PC-9 (cell line): ENCODE measurements at places on chromosomes 5 and 9.

DNA sequence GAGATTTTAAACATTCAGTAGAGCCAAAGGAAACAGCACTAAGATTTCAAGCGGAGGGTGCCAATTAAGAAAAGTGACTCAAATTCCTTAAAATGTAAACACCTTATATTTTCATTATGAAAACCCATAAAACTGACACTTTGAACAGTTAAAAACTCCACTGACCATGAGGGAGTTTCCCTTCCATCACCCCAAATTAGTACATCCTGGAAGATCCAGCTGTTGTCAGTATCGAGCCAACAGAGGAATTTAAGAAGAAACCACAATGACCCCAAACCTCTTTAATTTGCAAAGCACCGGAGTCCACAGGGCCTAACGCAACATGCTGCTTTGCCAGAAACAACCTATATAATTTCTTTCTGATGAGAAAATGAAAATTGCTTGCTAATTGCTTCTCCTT is 41.3 kb downstream of the ROR2 start:
- no peak for DNase-seq

DNA sequence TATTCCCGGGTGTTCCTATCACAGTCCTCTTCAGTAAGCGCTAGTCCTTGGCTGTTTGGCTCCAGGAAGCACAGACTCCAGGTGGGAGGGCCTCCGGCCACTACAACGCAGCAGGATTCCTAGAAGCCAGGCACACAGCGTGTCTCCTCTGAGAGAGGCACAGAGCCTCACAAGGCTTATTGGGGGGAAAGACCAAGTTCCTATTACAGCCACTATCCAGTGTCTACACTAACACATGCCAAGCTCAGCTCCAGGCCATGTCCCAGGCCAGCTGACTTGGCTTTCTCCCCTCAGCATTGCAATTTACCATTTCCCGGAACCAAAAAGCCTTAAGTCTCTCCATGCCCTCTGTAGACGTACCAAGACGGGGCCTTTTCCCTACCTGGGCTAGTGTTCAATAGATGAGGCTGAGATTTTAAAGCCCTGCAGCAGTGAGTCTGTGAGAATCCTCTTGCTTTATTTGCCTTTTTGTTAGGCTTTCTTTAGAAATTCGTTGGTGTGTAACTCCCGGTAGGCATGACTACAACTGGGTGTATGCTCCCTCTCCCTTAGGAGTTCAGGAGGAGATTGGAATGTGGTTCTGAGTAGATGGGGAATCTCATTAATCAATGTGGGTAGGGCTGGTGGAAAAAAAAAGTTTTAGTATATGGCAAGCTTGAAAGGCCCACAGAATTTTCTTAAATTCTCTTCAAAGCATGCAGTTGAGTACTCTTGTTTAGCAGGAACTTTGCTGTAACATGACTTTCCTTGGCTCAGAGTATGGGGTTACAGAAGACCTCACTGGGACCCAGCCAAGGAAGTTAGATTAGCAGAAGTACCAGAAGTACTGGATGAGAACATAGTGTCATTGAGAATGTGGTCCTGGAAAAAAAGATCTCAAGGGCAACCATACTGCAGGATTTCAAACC is 84.3 kb upstream of the SLC1A3 start:
- no peak for DNase-seq

- DNase-seq = no peak
Measured at GRCh38 chr5:122053181-122054109, 24.6 kb downstream of the LOX start.

DNA sequence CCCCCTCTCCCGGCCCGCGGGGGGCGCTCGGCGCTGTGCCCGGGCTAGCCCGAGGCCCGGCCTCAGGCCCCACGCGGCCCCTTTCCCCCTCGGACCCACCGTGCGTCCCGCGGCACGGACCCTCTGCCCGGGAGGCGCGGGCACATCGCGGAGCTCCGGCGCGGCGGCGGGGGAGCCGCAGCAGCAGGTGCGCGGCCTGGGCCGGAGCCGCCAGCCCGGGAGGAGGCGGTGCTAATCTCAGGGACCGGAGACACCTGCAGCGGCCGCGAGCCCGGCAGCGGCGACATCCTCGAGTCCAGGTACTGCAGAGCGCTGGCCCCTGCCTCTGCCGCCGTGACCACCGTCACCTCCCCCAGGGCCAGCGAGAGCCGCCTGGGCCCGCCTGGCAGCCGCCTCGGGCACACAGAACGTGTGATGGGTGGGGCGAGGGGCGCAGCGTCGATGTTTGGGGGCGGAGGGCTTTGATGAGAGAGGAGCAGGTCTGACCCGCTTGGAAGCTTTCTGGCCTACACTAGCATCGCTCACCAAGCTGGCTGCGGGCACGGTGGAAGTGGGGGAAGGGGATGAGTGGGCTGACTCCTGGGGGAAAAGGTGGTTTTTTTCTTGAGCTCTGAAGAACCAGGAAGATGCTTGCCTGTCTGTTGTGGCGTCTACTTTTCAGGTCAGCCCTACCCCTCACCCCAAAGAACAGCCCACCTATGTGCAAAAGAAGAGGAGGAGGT is 524 bp downstream of the CYFIP2 start:
- peak; percentile 10 for DNase-seq

DNA sequence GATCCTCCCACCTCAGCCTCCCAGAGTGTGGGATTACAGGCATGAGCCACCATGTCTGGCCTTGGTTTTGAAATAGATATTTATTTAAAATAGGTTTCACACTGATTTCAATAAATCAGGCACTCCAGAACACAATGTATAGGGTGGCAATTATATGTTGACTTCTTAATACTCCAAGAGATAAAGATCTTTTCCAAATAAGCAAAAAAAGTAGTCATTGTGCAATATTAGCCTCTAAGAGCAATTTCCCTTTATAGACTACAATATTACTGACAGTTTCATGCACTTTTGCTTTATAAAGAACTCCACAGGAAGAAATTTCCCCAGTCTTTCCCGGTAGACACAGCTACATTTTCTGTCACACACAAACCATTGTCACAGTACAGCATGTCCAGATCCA is 23.4 kb upstream of the RUFY1 start:
- DNase-seq = no peak

DNA sequence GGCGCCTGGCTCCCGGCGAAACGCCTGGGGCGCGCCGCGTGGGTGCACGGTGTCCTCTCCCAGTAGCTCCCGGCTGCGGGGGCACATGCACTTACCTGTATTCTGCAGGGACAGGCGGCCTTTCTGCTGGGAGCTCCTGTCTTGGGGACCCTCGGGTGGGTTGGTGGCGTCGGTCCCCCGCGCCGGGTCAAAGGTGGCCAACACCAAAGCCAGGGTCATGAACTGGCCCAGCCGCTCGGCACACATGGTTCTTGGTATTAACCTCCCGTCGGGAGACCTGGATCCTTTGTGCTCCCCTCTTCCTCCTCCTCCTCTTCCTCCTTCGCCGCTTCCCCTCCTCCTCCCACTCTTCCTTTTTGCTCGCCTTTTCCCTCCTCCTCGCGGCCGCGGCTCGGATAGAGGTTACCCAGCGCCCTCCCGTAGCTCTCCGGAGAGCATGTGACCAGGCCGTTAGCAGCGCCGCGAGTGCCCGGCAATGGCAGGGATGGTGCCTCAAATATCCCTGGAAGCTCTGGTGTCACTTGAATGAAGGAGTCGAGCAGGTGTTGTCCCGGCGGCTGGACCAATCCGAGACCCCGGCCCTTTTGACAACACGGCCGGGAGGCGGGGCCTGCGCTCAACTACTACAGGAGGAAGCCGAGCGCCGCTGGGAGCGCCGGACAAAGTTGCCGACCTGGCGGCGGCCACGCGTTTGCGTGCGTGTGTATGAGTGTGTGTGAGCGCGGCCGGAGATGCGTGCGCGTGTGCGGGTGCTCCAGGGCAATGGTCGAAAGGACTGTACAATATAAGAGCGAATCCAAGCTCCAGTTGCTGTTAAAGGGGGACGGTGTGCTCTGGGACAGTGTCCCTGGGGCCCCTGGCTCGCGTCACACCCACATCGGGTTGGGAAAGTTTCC is at the start of gene STC2:
STC2 (minus strand) TSS at position 467 of the 896 bp plus-strand sequence; CDS start at position 246, 221 bp downstream.
- DNase-seq = peak; percentile 92

GRCh38 chr5:107671742-107672210 is 1.0 kb upstream of the EFNA5 start:
- DNase-seq = peak; percentile 78

DNA sequence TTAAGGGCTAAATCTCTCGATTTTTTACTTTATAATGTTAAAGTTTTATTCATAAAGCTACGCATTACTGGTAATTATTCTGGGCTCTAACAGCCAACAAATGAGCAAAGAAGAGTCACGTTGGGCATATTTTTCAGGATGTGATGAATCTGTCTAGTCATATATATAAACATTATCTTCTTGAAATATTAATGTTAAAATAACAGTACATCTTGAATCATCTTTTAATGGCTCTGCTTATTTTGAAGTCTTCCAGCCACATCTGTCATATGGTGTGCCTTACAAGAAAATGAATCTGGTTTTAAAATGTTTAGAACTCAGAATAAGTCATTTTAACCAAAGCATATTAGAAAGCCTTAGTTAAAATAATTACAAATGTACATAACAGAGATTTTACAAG is 96.9 kb downstream of the CWC27 start:
- no peak for DNase-seq

DNA sequence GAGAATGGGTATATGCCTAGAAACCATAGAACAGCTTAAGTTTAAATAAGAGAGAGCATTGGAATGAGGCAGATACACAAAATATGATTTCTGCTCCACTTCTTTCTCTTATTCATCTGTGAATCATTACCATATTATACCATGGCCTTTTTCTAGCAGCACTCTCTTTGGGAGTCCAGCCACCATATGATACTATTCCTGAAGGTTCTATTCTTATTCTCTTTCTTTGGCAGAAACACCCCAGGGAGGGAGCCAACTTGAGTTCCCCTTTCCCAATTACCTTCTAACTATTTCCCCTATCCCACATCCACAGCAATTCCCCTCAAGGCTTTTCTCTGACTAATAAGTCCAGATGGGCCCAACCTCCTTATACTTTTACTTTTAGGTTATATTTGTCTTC is 55.9 kb downstream of the NDUFAF2 start:
- no peak for DNase-seq

- no peak for DNase-seq
Measured at GRCh38 chr5:140553657-140554056, 3.6 kb downstream of the SRA1 start.

- no peak for DNase-seq
Measured at GRCh38 chr5:117435203-117435602, 860.6 kb upstream of the SEMA6A start.

DNA sequence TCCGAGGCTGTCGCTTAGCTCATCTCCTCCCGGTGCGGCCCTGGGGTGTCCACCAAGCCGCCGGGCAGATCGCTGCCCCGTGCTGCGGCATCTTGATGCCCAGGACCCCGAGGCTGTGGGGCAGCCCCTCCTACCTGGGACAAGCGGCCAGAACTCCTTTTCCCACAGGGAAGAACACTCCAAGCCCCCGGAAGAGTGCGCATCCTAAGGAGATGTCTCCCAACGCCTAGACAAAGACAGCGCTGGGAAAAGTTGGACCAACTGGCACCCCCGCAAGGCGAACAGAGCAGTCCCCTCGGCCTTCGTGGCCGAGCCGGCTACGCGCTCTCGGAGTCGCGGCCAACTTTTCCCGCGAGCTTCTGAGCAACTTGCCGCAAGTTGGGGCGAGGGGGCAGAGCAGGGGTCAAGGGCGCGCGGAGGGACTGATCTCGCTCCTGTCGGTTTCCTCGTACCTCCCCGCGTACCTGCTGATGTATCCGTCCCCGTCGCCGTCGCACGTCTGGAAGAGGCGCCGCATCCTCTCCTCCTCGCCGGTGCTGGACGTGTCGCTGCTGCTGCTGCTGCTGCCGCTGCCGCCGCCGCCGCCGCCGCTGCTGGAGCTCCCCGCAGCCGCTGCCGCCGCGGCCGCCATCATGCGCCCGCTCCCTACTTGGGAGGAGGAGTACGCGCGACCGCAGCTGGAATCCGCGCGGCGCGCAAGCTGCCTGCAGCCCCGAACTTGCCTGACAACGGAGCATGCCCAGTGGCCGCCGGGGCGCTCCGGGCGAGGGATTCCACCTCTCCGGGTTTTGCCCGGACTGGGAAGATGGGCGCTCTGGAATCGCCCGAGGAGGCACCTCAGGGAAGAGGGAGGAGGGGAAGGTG is at the start of gene MCC:
MCC (minus strand) TSS at position 673 of the 864 bp plus-strand sequence.
- DNase-seq = peak; percentile 82

- DNase-seq = no peak
Measured at GRCh38 chr9:116550696-116551436, 136.2 kb upstream of the TRIM32 start.

DNA sequence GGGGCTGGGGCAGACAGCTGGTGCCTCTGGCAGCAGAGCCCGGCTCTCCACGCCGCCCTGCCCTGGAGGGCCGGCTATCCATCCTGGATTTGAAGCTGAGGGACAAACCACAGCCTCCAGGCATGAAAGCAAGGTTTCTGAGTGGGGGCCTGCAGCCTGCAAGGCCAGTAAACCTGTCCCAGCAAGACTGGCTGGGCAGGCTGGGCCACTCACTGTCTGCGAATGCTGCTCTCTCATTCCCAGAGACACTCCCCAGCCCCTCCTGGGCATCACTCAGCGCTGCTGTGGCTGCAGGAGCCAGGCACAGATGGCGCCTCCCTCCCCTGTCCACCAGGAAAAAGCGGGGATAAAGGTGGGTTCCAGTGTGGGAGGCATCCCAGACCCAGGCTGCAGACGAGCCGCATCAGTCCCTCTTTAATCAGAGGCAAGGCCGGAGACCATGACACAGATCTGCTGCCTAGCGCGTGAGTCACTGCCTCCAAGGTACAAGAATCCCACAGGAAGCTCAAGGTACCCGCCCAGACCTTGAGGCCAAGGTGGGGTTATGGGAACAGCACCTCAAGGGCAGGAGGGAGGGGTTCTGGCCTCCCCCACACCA is 118.0 kb downstream of the VAV2 start:
- DNase-seq = peak; percentile 98

DNA sequence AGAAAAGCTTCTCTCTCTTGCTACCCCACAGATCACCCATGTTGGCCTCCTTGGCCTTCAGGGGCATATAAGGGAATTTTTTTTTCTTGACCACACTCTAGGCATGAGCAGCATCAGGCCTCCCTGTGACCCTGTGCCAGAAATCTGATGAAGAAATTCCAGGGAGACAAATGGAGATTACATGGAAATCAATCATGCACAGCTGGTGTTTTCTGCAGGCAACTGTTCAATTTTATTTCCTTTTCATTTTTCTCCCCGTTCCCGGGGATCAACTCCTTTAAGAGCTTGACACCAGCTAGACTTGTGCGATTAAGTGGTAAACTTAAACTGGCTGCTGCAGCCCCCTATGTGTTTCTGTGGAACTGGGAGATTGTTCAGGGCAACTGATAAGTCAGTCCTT is 59.3 kb downstream of the GALNT10 start:
- no peak for DNase-seq
